Renal cortex interstitium (tissue), 15 donors: ENCODE measurements at places on chromosomes 6 and 20. TPM values are rescaled to one million over a fixed set of nuclear protein-coding genes. Genes with fewer than 3 reads are reported as not detected.

Gene TREML1
- 1.2 TPM for polyA plus RNA-seq

- DNase-seq, result no peak
Observed at GRCh38 chr20:47487175-47487917, 14.3 kb upstream of the NCOA3 start.

Gene ADGRG6
- 28.4 TPM for polyA plus RNA-seq

- DNase-seq, result peak; percentile 64
Observed at GRCh38 chr6:31826793-31827285, 699 bp upstream of the HSPA1B start.

DNA sequence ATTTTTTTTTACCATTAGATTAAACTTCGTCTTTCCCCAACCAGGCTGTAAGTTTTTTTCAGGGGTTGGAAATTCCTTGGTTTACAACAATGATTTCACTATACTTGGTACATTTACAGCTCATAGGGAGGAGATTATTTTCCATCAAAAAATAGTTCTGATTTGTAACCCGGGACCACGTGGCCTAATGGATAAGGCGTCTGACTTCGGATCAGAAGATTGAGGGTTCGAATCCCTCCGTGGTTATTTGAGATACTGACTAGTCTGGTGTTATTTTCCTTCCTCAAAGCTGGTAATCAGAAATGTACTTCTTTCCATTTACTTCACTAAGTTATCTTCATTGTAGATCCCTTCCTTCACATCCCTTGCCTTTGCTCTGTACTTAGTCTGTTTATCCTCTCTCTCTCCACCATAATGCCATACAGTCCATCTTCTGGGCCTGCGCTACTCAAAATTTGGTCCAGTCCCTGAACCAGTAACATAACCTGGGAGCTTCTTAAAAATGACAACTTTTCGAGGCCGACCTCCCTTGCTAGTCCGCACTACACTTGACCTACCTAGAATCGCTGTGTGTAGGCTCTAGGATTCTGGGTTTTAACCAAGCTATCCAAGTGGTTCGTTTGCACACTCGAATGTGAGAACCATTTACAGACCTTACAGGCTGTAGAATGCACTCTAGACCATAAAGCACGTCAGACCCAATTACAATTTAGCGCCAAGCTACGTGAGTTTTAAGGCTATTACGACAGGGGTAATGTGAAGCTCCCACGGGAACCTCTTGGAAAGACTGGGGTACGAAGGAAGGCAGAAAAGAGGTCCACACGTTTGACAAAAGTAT is 42.1 kb upstream of the BTN3A2 start:
- no peak for DNase-seq

Gene LY6G6D
- polyA plus RNA-seq, result not detected

Gene PLEKHG1
- polyA plus RNA-seq, result 43.5 TPM

GRCh38 chr6:158684745-158685324 is 35.0 kb downstream of the SYTL3 start:
- no peak for DNase-seq

DNA sequence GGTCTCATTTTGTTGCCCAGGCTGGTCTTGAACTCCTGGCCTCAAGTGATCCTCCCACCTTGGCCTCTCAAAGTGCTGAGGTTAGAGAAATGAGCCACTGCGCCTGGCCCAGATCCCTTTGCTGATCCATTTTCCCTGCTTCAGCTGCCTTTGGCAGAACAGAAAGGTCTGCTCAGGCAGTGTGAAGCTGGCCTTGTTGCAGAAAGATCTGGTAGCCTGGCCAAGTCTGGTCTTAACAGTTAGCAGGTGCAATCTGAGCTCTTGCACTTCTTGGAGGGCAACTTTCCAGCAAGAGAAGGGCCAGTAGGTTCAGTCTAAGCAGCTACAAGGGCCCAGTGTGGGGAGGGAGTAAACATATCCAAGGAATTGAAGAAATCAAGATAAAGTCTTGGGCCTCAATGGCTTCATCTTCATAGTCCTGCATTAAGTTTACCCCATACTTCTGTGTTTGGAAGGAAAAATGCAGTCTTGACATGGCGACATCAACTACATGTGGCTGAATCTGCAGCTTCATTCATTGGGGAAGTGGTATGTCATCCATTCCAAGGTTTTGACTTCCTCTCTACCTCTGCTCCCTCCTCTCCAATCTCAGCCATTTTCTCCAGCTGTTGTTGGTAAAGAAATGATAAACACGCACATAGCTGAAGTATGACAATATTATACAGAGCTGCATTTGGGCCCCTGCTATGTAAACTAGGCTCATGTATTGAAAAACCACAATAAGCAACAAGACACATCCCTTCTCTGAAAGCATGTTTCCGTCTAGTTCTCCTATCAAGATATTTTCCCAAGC is 39.0 kb upstream of the NEDD9 start:
- no peak for DNase-seq

GRCh38 chr6:33187809-33188208 is 4.5 kb downstream of the COL11A2 start:
- no peak for DNase-seq

- DNase-seq, result no peak
Observed at GRCh38 chr6:84107495-84107894, 73.9 kb downstream of the MRAP2 start.

- no peak for DNase-seq
Observed at GRCh38 chr6:16291739-16292138, 53.4 kb downstream of the GMPR start.

- DNase-seq, result no peak
Observed at GRCh38 chr6:133548423-133549159, 307.4 kb downstream of the EYA4 start.

DNA sequence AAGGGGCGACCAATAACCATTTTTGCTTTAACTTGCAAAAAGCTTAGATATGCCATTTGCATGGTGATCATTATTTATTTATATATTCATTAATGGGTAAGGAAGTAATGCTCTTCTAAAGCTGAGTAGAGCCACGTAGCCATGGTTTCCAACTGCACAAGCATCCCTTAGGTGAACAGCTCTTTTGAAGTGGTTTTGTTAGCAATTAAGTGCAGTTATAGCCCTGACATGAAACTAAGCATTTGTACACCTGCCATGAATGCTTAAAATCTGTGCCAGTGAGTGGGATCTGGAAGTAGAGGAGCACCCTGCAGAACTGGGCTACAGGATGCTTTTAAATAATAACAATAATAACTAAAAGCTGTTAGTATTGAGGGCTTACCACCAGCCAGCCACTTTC is 19.1 kb downstream of the TRAF3IP2 start:
- DNase-seq, result no peak

DNA sequence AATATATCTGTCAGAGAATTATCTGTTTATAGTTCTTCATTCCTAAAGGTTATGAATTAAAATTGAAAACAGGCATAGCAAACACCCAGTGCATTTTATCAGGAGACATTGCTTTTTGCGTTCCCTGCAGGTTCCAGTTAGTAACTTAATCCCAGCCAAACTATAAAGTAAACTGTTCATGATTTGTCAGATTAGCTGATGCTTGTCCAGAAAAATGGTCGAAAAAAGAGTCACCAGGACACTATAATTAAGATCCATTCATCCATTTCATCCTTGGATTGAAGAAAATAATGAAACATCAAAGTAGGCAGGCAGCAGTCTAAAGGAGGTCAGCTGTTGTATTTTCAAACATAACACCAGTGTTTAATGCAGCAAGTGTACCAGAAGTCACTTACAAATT is 75.9 kb downstream of the EPHA7 start:
- no peak for DNase-seq

- DNase-seq, result no peak
Observed at GRCh38 chr20:47981222-47981621, 195.9 kb upstream of the SULF2 start.

Gene SLC22A2
- 12.1 TPM for polyA plus RNA-seq

Gene GPX5
- not detected for polyA plus RNA-seq

DNA sequence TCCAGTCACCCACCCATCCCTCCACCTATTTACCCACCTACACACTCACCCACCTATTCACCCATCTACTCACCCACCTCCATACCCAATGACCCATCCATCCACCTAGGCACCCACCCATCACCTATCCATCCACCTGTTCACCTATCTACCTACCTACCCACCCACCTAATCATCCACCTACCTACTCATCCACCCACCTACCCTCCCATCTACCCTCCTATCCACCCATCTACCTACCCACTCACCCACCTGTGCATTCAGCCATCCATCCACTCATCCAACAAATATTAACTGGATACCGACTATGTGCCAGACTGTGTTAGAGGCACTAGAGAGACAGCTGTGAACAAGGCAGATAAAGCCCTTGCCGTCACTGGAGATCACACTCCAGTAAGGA is 40.3 kb downstream of the RSPO4 start:
- no peak for DNase-seq

Gene JPH2
- polyA plus RNA-seq, result 1.4 TPM

- DNase-seq, result no peak
Observed at GRCh38 chr20:44006126-44006525, 91.5 kb downstream of the TOX2 start.

Gene ANGPT4
- polyA plus RNA-seq, result 0.20 TPM
